ENCODE measurements at places on chromosomes 1 and 21.

GRCh38 chr1:119966020-119966419 is 69.7 kb upstream of the ADAM30 start:
- no peak for DNase-seq

DNA sequence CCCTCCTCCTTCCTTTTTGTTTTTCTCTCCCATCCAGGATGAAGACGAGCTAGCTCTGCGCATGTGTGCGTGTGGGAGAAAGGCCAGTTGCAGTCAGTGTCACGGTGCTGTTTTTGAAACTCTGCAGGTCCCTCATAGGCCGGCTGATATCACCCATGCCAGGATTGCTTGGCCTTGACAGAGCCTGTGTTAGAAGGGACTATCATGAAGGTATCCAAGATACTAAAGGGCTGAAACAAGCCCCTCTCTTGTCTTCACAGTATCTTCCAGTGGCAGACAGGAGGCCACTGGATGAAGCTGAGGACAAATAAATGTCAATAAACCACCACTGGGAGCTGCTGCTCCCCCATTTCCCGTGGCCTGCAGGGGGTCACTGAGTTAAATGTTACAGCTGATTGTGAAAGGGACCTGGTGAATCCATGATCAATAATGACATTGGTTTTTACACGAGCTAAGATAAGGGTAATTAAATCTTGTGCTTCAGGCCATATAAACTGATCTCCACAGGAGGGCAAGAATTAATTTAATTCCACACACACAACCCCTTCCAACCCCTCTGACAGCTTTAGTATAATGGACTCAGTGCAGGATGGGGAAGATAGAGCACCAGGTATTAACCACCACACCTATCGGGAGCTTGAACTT is 64.6 kb upstream of the TARBP1 start:
- DNase-seq = no peak

DNA sequence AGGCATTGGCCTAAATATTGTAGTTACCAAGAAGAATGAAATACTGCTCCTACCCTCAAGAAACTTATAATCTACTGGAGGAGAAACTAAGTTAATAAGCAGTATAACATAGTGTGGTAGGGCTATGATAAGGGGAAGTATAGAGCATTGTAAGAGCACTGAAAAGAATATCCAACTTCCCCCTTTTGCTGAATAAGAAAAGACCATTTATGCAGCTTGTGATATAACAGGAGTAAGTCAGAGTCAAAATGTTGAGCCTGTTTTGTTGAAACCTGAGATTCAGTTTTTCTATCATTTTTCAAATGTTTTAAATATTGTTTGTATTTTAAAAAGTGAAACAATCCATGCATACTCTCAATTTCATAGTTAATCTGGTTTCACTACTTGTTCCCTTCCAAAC is 48.3 kb upstream of the FCRL4 start:
- peak; percentile 68 for DNase-seq

DNA sequence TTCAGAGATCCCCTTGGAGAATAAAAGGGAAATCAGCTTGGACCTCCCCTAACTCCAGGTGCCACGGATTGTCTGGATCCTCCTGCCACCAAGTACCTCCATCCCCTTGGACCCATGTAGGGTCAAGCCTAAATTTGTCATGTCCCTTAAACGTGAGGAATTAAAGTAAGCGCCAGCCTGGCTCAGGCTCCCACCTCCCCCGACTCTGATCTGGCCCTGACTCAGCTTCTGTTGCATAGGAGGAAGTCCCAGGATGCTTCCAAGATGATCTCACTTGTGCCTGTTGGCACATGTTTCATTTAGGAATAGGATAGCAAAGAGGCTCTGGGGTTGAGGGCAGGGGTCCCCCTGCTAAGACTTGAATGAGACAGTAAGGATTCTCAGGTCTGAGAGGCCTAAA is 231.9 kb upstream of the JUN start:
- DNase-seq = no peak

DNA sequence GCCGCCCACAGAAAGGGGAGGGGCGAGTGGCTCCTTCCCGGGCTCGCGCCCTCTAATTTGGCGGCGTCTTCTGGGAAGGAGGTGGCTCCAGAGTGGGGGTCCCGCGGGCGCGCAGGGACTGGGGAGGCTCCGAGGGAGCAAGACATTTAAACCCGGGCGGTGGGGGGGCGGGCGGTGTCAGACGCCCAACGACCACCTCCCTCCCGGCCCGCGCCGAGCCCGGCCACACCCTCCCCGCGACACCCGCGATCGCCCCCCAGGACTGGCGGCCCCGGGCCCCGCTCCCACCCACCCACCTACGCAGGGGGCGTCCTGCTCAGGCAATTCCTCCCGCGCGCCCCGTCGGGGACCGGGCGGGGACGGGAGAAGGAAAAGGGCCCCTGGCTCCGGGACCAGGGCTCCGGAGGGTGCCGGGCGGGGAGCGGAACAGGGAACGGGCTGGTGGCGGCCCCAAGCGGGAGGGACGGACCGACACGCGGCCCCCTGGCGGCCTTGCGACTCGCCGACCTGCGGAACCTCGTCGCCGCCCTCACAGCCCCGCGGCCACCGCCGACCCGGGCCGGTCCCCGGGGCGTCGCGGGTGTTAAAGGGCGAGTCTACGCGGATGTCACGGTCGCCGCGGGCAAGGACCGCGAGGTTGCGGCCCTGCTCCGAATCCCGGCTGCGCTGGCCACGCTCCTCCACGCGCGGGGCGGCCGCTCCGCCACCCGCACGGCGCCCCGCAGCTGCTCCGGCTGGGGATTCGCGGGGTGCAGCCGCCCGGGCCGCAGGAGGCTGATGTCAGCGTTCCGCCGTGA is 94.0 kb upstream of the FMN2 start:
- DNase-seq = peak; percentile 38

GRCh38 chr1:225655509-225656258 is 2.8 kb upstream of the ENAH start:
- DNase-seq = peak; percentile 60

DNA sequence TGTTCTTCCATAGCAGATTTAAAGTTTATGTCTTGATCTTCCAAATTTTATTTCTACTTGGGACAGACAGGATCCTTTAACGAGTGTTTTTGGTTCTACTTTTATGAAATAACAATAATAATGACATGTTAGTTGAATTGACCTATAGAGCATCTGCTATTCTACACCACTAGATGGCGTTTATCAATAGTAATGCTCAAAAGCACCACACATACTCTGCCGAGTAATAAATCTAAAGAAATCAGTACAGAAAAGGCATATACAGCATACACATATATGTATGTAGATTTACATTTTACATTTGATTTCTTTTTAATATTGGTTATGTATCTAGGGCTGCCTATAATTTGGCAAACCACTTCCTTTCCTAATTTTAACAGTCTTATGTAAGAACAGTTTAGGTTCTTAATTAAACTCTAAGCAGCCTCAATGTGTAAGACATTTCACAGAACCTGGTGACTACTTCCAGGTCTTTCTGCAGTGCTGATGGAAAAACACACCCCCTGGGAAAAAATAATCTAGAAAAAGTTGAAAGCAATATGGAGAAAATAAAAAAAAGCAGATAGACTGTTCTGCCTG is 5.9 kb upstream of the SIPA1L2 start:
- peak; percentile 76 for DNase-seq

DNA sequence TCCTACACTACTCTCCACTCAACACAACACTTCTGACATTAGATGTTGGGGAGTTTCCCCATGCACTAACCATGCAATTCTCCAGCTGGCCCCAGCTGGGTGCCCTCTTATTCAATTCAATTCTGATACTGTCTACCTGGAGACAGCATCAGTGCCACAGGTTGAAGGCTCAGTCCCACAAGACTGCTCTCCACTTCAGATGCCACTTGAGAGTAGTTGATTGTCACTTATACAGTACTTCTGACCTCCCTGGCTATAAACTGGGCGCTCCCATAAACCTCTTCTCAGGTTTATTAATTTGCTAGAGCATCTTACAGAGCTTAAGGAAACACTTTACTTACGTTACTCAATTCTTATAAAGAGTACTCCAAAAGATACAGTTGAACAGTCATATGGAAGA is 442.3 kb downstream of the LRRIQ3 start:
- DNase-seq = no peak

DNA sequence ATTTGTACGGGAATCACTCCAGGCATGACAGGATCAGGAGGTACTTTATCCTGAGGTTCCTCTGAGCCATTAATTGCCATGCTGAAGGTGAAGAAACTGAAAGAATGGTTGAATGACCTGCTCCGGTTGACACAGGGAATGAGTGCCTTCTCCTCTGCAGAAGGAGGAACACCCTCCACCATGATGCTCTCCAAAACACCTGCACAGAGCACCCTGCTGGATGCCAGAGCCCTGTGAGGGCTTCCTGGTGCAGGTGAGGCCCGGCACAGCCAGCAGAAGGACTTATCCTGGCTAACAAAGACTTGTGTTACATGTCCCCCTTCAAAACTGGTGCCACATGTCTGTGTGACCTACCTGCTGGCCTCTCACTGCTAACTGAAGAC is 14.3 kb upstream of the LBR start:
- no peak for DNase-seq

DNA sequence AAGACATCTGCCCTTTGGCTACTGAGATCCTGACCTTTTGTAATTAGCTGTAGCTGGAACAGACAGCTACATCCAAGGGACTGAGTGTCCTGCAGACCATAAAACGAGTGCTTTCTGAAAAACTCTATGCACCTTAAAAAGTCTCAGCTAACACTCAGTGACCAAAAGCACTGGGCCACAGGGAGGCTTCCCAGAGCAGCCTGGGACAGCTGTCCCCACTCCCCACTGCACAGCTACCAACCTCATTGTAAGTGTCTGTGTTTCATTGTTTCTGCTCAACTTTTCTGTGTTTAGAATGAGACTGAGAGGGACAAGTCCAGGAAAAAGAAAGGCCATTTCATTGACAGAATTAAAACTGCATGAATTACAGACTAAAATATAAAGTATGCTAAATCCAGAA is 80.7 kb downstream of the SMYD2 start:
- DNase-seq = no peak

GRCh38 chr1:180945551-180945950 is 32.9 kb downstream of the KIAA1614 start:
- no peak for DNase-seq

DNA sequence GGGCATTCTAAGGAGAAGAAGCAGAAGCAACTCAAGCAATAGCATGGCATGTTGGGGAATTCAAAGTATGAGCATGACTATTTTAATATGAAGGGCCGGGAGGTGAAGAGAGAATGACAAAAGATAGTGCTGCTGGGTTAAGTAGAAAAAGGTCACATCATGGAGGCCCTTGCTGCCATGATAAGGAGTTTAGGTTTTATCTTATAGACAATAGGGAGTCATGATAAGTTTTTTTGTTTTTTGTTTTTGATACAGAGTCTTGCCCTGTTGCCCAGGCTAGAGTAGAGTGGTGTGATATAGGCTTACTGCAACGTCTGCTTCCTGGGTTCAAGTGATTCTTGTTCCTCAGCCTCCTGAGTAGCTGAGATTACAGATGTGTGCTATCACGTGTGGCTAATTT is 3.1 kb downstream of the BNIPL start:
- DNase-seq = no peak

GRCh38 chr1:238832106-238832505 is 554.3 kb upstream of the CHRM3 start:
- no peak for DNase-seq

DNA sequence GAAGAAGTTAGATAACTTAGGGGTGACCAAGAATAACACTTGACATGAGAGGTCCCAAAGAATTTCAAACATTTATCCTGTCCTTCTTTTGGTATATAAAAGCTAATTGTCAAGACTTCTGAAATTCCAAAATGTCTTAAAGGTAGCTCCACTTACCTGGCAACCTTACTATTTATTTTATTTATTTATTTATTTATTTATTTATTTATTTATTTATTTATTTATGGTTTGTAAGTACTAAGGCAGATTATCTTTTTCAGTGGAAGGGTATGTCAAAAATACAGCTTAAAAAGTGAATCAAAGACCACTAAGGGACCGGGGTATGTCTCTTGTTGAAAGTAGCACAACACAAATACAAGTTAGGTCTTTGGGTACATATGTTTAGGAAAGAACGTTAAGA is 620.8 kb upstream of the B3GALT2 start:
- no peak for DNase-seq

GRCh38 chr1:206112600-206113301 is 4.4 kb downstream of the AVPR1B start:
- no peak for DNase-seq

GRCh38 chr21:43703035-43703880 is 15.7 kb upstream of the PDXK start:
- peak; percentile 66 for DNase-seq

- DNase-seq = no peak
These were observed 27.1 kb downstream of the AHDC1 start for GRCh38 chr1:27576806-27577227.

Data from common myeloid progenitor, CD34-positive (primary cell).